ENCODE measurements at places on chromosomes 16 and 17.

DNA sequence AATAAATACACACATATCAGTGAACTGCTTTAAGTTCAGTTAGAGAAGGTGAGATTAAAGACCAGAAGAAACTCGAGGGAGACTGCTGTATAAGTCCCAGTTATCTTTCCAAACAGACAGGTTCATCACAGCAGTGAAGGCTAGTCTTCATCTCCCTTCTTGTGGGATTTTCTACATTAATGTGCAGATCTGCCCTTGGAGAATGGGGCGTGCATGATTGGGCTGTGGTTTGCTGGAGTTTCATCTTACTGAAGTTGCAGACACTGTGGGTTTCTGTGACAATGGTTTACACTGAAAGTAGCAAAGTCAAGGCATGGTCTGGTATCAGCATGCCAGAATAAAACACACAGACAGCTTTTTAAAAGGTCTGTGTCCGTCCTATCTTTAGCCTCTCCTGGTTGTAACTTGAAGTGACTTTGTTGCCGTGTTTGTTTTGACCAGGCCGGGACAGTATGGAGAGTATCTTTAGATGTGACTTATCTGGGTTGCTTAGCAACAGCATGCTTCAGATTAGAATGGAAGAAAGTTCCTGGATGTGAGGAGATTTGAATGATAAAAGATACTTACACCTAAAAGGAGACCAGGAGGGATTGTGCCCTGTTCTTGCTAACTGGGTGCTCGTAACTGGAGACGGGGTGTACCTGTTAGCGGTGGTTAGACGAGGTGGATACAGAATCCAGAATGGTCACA lies 16.1 kb downstream of the NAA60 start:
- no peak for DNase-seq

- no peak for DNase-seq
These were observed 21.5 kb downstream of the USP22 start for GRCh38 chr17:21021208-21021803.

DNA sequence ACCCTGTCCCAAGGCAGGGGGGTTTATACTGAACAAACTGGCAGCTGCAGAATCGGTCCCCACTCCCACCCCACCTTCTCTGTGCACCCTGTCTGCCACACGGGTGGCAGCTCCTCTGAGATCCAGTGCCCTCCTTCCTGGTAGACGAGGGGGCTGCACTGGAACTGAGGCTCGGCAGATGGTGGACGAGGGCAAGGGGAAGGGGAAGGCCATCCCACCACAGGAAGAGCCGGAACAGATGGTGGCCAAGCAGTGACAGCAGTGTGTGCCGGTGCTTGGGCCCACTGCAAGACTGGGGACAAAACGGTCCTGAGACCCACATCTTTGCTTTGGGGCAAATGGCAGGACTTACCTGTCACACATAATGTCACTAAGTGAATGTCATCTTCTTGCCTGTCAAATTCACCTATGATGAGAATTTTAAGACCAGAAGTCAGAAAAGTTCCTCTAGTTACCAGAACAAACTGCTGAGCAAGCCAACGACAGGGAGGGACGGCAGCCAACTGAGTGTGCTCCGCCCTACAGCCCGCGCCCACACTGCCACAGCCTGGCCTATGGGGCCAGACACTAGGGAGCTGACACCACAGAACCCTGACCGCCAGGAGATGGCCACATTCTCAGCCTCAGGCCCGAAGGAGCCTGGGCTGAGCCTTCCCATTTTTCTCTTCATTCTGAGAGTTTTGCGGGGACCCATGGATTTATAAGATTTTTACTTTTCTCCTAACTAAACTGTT lies 14.4 kb downstream of the NTAN1 start:
- peak; percentile 78 for DNase-seq

DNA sequence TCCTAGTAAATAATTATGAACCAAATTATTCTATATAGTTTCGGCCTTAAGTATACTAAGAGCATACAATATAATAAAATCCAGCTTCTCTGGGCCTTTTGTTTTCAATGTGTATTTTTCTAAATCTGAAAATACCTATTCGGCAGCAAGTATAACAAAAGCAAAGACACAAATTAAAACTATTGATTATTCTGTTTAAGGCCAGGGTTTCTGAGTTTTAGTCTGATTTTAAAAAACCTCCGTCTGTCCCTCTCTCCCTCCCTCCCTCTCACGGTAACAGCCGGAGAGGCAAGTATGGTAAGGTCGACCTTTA lies 1.5 kb downstream of the TOB1 start:
- no peak for DNase-seq

- DNase-seq: no peak
These were observed 25.5 kb downstream of the POLR3E start for GRCh38 chr16:22322741-22323140.

- no peak for DNase-seq
These were observed 308.3 kb upstream of the CDH5 start for GRCh38 chr16:66058172-66058691.

DNA sequence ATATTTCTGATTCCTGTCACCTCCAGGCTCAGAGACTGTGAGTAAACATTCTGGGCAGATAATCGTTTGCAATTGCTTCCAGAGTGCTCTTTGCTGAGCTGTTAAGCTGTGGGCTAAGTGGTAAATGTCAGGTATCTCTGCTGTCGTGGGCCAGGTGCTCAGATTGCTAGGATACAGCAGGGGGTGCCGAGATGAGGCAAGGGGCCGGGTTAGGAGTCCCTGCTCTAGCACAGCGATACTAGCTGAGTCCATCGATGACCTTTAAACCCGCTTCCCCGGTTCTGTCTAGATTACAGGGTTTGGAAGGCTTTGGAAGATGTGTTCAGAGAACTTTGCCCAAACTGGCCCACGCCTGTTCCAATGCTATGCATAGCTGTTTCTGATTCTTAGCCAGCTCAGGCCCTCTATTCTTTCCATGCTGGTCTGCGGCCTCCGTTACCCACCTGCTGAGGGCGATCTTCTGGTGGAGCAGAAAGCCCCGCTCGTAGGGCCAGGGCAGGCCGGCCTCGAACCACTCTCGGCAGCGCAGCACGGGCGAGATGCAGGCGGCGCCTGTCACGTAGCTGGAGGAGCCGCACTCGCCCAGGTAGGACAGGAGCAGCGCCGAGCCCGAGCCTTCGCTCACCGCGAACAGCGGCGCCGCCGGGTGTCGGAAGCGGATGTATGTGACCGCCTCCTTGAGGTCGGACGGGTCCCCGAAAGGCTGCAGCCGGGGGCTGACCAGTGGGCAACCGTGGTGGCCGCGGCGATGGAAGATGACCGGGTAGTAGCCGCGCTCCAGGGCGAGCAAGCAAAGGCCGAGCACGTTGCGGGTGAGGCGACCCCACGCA lies 979 bp downstream of the ABHD15 start:
- peak; percentile 61 for DNase-seq

DNA sequence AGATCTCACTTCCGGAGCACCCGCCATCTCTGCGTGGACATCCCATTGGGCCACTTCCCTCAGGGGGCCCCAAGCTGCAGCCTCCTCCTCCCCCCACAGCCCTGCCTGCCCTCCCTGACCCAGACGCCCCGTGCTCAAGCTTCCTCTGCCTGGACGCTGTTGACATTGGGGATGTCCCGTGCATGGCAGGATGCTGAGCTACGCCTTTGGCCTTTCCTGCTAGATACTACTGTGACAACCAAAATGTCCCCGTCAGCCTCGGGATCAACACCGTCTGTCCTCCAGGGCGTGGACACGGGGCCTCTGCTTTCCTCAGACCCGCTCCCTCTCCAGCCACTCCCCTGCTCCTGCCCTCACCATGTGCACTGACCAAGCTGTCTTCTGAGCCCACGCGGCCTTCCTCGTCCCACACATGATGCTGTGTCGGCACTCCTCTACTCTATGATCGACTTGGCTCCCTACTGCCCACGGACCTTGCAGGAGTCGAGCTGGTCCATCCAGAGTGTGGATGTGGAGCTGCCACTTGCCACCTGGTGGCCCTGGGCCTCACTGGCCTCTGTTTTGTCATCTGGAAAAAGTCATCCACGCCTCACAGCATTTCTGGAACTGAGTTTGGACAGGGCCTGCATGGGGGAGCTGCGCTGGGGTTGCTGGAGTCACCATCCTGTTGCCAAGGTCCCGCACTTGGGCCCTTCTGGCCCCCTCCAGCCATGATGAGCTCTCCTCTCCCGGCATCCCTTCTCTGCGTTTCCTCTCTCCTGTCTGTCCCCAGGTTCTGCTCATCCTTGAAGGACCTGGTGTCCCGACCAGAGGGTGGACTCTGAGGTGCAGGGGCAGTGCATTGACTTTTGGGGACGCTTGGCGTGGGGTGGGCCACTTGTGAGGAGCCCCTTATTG lies 221.7 kb upstream of the CIBAR2 start:
- no peak for DNase-seq

GRCh38 chr17:9026741-9027140 lies 5.4 kb downstream of the NTN1 start:
- DNase-seq: no peak

- DNase-seq: no peak
These were observed 19.1 kb upstream of the NCBP3 start for GRCh38 chr17:3865176-3865575.

DNA sequence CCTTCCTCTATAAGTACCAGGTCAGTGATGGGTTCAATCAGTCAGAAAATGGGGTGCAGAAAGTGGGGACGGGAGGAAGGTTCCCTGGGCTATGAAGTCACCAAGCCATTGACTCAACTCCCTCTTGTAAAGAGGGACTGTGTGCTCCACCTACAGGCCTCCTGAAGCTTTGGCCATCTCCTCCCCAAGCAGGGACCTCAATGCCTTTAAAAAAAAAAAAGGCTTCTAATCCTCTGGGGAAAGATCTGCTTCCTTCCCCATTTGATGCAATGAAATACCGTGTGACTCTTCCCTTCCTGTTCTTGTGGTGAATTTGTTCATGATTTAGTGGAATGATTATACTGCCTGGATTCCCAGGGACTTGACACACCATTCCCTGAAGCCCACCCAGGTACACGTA lies 30.8 kb downstream of the VWA3A start:
- no peak for DNase-seq

DNA sequence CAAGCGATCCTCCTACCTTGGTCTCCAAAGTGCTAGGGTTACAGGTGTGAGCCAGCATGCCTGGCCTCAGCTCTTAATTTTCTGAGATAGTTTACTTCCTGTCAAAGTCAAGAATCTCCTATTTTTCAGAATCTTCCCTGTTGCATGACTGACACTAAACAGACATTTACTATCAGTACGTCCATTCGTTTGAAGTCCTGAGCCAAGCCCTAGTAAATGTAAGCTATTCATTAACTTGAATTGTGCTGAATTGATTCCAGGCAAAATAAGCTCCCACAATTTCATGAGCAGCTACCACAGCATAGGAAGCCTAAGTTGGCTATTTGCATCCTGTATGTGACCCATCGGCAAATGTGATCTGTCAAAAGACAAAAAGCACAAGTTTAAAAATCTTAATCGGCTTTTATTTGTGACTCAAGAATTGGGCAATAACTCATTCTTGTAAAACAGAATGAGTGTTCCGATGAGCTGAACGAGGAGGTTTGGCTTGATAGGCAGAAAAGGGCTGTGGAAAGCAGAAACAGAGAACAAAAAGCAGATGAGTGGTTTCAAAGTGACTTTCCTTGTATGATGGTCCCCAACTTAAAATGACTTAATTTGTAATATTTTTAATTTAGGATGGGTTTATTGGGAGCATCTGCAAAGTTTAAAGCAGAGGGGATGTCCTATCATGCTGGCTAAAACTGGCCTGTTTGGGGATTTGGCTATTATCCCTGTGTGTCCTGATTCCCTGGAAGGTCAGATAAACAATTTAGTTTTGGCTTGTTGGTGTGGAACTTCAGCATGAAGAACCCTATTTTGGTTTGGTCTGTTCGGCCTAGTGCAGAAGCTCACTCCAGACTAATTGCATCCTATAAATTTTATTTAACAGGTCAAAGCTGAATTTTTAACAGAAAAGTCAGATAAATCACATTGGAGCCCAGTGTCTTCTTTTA lies 14.2 kb downstream of the RNF112 start:
- DNase-seq: no peak

GRCh38 chr16:17063201-17064139 lies 407.3 kb downstream of the XYLT1 start:
- no peak for DNase-seq

DNA sequence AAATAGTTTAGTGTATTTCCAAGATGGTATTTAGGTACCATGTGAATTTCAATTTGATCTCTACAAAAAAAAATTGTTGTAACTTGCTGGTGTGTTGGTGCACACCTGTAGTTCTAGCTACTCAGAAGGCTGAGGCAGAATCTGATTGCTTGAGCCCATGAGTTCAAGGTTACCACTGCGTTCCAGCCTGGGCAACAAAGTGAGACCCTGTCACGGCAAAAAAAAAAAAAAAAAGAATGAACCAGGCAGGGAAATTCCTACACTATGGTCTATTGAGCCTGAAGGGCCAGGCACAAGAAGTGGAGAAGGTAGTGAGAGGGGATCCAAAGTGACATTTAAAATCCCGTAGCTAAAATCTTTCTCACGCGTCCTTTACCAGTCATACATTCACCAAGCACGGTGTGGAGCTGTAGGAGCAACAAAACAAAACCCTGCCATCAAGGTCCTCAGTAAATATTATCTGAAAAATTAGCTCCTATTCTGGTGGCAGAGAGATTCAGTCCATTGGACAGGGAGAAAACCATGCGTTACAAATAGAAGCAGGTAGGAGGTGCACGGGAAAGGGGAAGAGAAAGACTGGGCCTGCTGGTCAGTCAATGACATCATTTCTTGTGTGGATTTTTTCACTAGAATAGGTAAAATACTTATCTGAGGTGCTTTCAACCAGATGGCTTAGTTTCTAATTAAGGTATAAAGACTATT lies 27.3 kb downstream of the TXNDC11 start:
- no peak for DNase-seq

DNA sequence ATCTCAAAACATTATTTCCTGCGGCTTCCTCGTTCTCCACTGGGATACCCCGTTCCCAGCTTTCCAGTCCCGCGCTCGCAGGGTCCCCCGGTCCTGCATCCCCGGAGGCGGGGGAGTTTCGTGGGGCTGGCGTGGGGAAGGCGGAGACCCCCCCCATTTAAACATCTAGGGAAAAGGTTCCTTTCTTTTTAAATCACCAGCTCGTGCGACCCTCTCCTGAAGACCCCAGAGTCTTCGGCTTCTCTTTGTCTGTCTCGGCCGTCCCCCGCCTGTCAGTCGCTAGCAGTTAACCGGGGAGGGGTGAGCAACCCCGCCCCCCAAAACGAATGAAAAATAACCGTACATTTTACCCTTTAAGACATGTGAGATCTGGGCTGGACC lies 473 bp upstream of the IGF2BP1 start:
- no peak for DNase-seq
